ENCODE measurements at places on chromosomes 3 and 15.

GRCh38 chr3:157626817-157627216 lies 123.6 kb upstream of the VEPH1 start:
- no peaks in the 10 kb centered on the region for H3K36me3 ChIP-seq
- no peak for DNase-seq
- no peaks in the 10 kb centered on the region for H3K4me1 ChIP-seq
- peaks cover 35% of the 10 kb centered on the region for H3K27me3 ChIP-seq

GRCh38 chr3:196397941-196398340 lies 34.3 kb downstream of the UBXN7 start:
- no peaks in the 10 kb centered on the region for H3K36me3 ChIP-seq
- H3K27me3 ChIP-seq: no peaks in the 10 kb centered on the region
- no peaks in the 10 kb centered on the region for H3K4me1 ChIP-seq

DNA sequence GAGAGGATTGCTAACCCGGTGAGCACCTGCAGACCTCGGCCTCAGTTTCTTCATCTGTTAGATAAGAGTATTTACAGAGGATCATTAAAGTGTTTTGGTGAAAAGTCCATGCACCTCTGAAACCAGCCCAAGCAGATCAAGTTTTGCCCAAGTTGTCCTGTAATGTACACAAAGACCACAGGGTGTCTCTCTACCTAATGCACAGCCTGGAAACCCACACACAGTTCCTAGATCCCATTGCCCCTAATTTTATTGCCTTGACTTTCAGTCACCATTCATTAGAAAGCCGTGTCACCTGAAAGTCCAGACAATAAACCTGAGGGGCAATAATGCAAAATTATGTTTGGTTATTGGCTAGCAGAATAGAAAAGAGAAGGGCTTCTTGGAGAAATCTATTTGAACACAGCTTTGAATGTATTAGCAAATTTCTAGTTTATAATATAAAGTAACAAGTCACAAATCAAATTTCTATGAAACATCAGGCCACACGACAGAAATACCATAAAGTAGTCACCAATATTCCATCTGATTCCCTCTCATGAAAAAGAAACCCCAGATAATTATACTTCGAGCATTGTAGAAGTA lies 161.3 kb upstream of the SLC2A2 start:
- peaks cover 54% of the 10 kb centered on the region for H3K4me1 ChIP-seq
- H3K27ac ChIP-seq: peak overlapping the region; percentile 40
- H3K4me3 ChIP-seq: no peak overlapping the region
- H3K36me3 ChIP-seq: peaks cover 10% of the 10 kb centered on the region
- H3K27me3 ChIP-seq: no peaks in the 10 kb centered on the region
- DNase-seq: no peak

GRCh38 chr15:31308185-31308639 lies 18.4 kb upstream of the KLF13 start:
- DNase-seq: no peak
- H3K27me3 ChIP-seq: no peaks in the 10 kb centered on the region
- H3K27ac ChIP-seq: no peak overlapping the region

DNA sequence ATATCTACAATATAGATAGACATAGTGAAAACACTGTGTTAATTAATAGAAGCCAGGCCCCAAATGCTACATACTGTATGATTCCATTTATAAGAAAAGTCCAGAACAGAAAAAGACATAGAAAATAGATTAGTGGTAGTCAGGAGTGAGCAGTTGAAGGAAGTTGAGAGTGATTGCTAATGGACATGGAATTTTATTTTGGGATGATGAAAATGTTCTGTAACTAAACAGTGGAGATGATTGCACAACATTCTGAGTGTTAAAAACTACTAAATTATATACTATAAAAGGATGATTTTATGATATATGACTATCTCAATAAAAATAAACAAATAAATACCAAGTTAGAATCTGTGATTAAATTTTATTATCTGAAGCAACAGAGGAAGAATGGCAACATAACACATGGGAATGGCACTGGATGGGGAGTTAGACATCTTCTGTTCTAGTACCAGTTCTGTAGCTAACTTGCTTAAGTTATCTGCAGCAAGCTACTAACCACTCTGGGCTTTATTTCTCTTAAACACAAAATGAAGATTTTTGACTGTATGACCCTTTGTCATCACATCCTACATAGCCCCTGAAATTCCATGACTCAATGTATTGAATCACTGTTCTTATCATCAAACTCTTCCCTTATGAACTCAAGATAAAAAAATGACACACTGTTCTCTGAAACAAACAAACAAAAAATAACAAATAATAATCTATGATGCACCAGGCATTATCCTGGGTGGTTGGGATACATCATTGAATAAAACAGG lies 612.7 kb downstream of the TBL1XR1 start:
- H3K4me3 ChIP-seq: no peak overlapping the region
- H3K36me3 ChIP-seq: no peaks in the 10 kb centered on the region
- no peaks in the 10 kb centered on the region for H3K27me3 ChIP-seq
- no peak for DNase-seq
- H3K27ac ChIP-seq: no peak overlapping the region

DNA sequence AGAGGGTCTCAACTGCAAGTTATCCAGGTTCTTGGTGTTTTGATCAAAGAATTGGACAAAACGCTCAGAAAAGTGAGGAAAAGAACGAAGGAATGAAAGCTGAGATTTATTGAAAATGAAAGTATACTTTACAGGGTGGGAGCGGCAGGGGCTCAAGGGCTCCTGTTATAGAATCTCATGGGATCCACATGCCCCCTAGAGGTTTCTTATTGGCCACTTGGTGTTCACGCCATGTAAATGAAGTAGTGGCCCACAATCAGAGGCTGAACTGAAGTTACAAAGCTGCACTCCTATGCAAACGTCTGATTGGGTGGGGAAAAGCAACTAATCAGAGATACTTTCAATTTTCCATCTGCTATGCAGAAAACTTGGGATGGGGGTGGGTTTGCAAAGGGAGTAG lies 216.7 kb downstream of the PTPRG start:
- H3K27ac ChIP-seq: no peak overlapping the region
- no peak for DNase-seq
- H3K4me1 ChIP-seq: no peaks in the 10 kb centered on the region
- no peak overlapping the region for H3K4me3 ChIP-seq
- H3K36me3 ChIP-seq: no peaks in the 10 kb centered on the region

DNA sequence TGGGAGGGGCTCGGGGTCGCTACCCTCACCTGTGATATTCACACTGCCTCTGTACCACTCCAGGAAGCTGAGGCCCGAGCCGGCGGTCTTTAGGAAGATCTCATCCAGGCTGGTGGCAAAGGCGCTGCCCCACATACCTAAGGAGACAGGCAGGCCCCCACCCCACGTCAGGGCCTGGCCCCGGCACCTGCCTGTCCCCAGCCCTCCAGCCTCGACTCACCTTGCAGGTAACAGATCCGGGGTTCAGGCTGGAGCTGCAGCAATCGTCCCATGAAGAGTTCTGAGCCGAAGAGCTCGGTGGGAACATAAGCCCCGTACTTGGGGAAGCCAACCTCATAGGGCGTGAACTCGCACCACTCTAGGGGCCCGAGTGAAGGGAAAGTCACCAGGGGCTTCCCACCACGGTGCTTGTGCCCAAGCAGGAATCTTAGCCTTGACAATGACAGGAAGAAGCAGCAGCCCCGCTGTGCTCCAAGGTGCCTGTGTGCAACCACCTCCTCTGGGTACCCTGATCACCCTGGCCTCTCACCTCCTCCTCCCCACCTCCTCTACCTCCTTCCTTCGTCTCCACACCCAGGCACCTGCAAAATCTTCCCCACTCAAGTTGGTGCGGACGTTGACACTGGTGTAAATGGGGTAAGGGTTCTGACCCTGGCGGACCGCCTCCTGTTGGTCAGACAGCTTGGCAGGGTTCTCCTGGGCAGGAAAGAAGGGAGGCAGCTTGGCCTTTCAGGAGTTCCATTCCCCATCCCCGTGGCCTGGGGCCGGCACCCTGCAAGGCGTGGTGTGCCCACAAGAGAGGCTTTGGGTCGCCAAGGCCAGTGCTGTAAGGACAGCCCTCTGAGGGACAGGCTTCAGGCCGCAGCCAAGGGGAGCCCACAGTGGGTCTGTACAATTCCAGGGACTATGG lies 10.6 kb downstream of the PLA2G4F start:
- H3K4me1 ChIP-seq: no peaks in the 10 kb centered on the region
- no peaks in the 10 kb centered on the region for H3K27me3 ChIP-seq
- H3K36me3 ChIP-seq: no peaks in the 10 kb centered on the region
- H3K4me3 ChIP-seq: no peak overlapping the region
- DNase-seq: no peak

DNA sequence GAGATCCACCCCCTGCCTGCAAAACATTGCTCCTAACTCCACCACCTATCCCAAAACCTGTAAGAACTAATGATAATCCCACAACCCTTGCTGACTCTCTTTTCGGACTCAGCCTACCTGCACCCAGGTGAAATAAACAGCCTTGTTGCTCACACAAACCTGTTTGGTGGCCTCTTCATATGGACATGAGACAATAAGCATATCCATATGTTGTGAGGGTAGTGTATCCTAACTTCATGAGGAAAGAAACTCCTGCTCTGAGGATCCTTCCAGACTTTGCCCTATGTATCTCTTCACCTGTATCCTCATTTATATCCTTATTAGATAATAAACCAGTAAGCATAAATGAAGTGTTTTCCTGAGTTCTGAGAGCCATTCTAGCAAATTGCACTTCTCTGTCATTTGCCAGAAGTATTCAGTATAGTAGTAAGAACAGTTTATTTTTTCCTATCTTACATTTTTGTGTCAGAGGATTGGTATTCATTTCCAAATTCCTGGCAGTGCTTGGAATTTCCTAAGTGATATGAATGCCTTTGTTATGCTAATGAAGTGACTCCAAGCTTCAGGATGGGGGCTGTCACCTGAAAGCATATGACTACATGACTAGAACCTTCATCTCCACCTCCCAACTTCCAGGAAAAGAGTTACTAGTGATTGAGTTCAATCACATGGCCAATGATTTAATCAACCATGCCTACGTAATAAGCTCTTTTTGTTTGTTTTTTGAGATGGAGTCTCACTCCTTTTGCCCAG lies 30.2 kb downstream of the TTBK2 start:
- H3K27ac ChIP-seq: no peak overlapping the region
- peaks cover 6% of the 10 kb centered on the region for H3K36me3 ChIP-seq
- H3K4me3 ChIP-seq: no peak overlapping the region
- no peaks in the 10 kb centered on the region for H3K27me3 ChIP-seq
- no peak for DNase-seq
- no peaks in the 10 kb centered on the region for H3K4me1 ChIP-seq

- H3K4me3 ChIP-seq: no peak overlapping the region
- no peaks in the 10 kb centered on the region for H3K36me3 ChIP-seq
- H3K4me1 ChIP-seq: no peaks in the 10 kb centered on the region
- DNase-seq: no peak
- peaks cover 4% of the 10 kb centered on the region for H3K27me3 ChIP-seq
These were observed 556.6 kb upstream of the RGMA start for GRCh38 chr15:93645594-93645993.

DNA sequence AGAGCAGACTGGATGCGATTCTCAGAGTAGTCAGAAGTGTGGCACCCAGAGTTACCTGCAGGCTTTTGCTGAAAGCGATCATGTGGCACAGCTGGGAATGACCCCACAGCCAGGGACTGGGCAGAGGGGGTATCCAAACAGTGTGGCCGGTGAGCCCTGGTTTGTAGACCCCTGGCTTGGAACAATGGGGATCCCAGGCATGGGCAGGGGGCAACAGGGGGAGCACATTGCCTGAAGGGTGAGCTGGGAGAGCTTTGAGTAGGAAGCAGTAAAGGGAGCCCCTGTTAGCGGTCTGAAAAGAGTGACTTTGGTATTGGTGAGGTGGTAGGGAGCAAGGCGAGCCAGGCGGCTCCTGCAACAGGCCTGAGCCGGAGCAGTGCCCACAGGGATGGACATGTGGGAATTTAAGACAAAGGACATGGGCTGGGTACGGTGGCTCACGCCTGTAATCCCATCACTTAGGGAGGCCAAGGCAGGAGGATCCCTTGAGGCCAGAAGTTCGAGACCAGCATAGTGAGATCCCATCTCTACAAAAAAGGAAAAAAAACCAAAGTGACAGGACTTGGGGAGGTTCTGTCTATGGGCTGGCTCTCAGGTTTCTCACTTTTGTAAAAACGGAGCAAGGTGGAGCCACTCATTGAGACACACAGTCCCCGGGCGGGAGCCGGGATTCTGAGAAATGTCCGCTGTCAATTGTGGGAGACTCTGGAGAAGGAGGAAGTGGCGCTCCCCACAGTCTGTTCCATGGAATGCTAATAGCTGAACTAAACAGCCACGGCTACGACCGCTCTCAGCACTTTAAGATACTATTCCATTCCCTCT lies 223.8 kb upstream of the LYSMD4 start:
- no peaks in the 10 kb centered on the region for H3K4me1 ChIP-seq
- peaks cover 22% of the 10 kb centered on the region for H3K27me3 ChIP-seq
- no peak overlapping the region for H3K27ac ChIP-seq
- H3K4me3 ChIP-seq: no peak overlapping the region
- H3K36me3 ChIP-seq: no peaks in the 10 kb centered on the region

- no peak overlapping the region for H3K4me3 ChIP-seq
- H3K27me3 ChIP-seq: peaks cover 22% of the 10 kb centered on the region
- no peak for DNase-seq
- no peaks in the 10 kb centered on the region for H3K4me1 ChIP-seq
These were observed 152.9 kb upstream of the RGMA start for GRCh38 chr15:93241696-93242585.

GRCh38 chr3:197424674-197425484 lies 126.5 kb upstream of the DLG1 start:
- DNase-seq: no peak
- peaks cover 12% of the 10 kb centered on the region for H3K27me3 ChIP-seq
- H3K4me1 ChIP-seq: peaks cover 7% of the 10 kb centered on the region
- no peak overlapping the region for H3K4me3 ChIP-seq

- DNase-seq: no peak
- H3K27me3 ChIP-seq: no peaks in the 10 kb centered on the region
- H3K27ac ChIP-seq: no peak overlapping the region
- H3K36me3 ChIP-seq: peaks cover 3% of the 10 kb centered on the region
These were observed 1034.9 kb downstream of the ROBO1 start for GRCh38 chr3:78732893-78733292.

DNA sequence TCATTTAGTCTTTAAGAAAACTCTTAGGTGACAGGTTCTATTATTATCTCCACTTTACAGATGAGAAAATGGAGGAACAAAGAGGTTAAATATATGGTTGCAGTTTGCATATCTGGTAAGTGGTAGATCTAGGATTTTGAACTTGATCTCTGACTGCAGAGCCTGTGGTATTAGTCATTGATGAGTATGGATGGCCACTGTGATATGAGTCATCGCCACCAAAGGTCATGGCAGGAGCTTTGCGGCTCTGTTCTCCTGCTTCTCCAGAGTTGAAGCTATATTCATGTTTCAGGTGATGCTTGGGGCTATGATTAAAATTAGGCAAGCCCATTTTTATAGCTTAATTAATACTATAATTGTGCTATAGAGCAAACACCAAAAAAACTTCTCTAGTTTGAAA lies 306.2 kb upstream of the DPPA4 start:
- no peak overlapping the region for H3K4me3 ChIP-seq
- H3K36me3 ChIP-seq: no peaks in the 10 kb centered on the region
- DNase-seq: no peak
- no peak overlapping the region for H3K27ac ChIP-seq
- H3K4me1 ChIP-seq: no peaks in the 10 kb centered on the region

Data from natural killer cell treated with Interleukin-12 subunit alpha and Interleukin-12 subunit beta and Interleukin-15 and Interleukin-18, amount 100 ng/mL, for 72 hours (primary cell).